Stimulated activated CD4-positive, alpha-beta T cell treated with anti-CD3 and anti-CD28 coated beads, Interleukin-1b, Interleukin-23, amount 100 ng/mL, for 1 hour (primary cell): ENCODE measurements at places on chromosomes 6 and 20.

DNA sequence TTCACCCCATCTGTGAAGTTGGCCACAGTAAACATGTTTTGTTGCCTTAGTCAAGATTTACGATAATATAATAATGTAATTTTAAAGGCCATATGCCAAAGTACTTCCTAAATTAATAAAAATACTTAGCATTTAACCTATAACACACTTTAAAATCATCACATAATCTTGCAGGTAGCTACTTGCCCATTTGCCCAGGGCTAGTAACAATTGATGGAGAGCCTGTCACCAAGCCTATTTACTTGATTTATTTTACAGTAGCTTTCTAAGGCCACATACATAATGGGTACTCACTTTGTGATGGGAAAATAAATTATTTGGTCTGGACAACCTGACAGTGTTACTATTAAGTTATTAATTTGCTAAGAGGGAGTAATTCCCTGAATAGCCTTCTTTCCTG is 14.5 kb downstream of the BTBD9 start:
- no peak for DNase-seq

DNA sequence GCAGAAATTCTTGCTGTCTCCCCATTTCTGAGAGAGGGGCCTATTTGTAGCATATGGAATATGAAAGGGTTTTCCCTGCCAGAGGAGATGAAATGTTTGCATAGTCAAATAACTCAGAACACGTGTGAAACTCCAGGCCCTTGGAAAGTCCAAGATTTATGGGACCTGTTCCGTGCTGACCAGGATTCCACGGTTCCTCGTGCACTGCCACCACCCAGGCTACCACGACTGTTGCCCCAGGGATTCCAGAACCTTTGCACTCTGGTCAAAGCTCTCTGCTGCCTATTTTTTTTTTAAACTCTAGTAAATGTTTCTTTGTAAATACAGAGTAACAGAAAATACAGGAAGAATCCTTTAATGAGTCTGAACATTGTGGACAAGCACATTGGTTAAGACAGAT is 35.0 kb downstream of the MYLK4 start:
- DNase-seq, result no peak

DNA sequence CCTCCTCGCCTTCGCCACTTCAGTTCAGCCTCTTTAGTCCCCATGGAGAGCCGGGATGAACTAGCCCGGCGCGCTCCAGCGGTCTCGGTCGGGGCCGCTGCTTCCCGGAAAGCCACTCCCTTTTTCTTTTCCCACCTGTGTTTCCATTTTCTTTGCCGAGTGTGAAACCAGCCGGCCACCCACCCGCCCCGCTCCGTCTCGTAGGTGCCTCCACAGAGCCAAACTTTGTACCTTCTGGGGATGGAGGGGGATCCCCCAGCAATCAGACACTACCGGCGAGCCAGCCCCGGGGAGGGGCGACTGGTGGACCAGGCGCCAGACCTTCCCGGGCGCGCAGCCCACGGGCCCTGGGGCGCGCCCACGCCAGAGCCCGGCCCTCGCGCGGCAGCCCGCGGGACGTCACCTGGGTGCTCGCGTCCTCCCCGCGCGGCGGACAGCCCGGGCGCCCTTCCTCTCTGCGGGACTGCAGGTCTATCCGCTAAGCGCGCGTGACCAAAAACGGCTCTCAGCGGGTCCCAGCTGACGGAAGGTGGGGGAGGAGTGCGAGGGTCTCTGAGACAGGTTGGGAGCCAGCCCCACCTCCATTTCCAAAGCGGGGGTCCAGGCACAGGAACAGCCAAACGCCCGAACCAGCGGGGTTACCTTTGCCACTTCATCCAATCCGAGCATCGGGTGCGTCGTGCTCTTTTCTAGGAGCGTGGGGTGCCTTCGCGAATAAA is at the start of gene MCHR2:
MCHR2 (minus strand) TSS at position 691 of the 719 bp plus-strand sequence. CDS start 38,076 bp downstream, outside the sequence.
- DNase-seq, result no peak

GRCh38 chr20:61806995-61807394 is 258.7 kb downstream of the TAF4 start:
- DNase-seq, result no peak

GRCh38 chr6:159693128-159693893 is at the start of gene SOD2:
SOD2 (minus strand) TSS chr6:159693241; CDS start chr6:159693167, 74 bp downstream.
- peak; percentile 60 for DNase-seq

DNA sequence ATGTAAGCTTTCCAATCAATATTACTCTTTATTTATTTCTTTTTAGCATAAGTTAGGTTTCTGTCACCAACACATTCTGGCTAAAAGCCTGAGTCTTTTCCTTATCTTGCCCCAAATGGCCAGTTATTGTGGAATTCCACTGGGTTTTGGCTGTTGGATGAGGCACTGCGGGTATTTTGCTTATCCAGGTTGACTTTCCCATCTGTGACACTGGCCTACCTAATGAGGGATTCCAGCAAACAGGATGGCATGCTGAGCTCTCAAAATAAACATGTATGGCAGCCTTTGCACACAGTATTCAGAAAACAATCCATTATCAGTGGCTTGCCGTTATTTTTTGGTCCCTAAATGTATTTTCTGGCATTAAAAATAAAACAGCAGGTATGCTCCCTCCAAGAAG is 6.5 kb upstream of the RALGAPB start:
- DNase-seq, result no peak

- no peak for DNase-seq
Measured at GRCh38 chr6:38307740-38308139, 332.0 kb downstream of the BTBD9 start.

DNA sequence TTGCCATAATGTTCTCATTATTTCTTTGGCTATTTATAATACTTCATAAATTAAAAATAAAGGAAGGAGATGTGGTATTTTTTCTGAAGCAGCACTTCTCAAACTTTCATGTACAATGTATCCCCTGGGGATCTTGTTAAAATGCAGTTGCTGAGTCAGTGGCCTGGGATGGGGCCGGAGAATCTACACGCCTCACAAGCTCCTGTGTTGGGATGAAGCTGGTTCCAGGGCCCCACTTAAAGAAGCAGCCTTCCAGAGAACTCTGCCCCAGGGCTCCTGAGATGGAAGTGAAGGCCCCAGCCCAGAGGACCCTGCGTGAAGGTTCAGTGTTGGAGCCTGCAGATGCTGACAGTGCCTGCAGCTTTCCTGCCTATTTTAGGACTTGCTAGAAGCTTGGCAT is 40.1 kb upstream of the SLC23A2 start:
- DNase-seq, result no peak

DNA sequence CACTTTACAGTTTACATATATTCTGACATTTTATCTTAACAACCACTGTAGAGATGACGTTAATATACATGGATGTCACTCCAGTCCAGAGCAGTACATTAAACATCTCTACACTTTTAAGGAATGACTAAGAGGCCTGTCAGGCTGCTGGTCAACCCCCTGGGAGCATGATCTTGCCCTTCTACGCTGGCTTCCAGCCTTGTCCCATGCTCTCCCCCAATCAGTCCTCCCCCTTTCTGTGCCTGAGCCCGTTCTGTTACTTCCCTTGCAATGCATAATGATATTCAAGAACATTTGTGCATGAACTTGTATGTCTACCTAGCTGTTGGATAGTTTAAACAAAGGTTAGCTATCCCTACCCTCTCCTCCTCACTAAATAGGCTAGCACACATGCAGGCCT is 40.5 kb upstream of the PLCB4 start:
- DNase-seq, result no peak

GRCh38 chr20:17497821-17498580 is 33.2 kb downstream of the BFSP1 start:
- no peak for DNase-seq

GRCh38 chr6:161406646-161407045 is 132.8 kb upstream of the AGPAT4 start:
- no peak for DNase-seq

DNA sequence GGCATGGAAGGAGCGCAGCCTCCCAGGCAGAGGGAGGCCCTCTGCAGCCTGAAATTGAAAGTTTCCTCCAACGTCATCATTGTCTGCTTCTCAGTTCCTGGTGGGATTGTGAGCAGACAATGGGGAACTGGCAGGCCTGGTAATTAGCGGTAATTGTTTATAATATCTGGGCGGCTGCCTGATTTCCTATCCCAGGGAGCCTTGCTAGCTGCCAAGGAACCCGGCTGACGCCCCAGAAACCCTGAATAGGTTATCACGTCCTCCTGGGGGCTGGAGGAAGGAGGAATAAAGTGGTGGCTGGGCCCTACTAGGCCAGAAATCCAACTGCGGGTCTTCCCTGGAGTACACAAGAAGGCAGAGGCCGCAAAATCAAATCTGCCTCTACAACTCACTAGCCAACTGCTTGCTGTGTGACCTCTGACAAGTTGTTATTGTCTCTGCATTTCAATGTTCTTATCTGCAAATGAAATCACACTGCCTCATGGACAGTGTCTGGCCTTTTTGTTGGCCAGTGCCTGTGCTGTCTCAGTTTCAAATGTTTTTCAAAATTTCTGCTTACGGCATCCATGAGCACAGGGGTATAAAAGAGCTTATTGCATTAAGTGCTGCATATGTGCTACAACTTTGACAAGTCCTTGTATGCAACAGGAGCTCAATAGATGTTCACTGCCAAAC is 16.9 kb downstream of the KCNK15 start:
- DNase-seq, result no peak

DNA sequence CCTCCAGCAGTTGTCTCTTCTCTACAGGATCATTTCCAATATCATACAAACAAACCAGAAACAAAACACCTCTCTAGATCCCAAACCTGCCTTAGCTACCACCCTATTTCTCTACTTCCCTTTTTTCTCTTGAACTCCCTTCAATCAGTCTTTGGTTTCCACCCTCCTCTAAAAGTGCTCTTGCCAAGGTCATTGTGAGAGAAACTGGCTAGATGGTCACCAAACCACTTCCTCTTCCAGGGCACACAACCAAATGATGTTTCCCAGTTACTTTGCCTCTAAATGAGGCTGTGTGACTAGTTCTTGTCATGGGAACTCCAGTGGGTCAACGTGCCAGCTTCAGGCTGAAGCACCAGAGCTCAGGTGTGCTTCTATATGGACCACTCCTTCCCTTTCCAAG is 85.8 kb upstream of the ARMC2 start:
- no peak for DNase-seq

- DNase-seq, result no peak
Measured at GRCh38 chr6:106060167-106060566, 26.0 kb upstream of the PRDM1 start.

DNA sequence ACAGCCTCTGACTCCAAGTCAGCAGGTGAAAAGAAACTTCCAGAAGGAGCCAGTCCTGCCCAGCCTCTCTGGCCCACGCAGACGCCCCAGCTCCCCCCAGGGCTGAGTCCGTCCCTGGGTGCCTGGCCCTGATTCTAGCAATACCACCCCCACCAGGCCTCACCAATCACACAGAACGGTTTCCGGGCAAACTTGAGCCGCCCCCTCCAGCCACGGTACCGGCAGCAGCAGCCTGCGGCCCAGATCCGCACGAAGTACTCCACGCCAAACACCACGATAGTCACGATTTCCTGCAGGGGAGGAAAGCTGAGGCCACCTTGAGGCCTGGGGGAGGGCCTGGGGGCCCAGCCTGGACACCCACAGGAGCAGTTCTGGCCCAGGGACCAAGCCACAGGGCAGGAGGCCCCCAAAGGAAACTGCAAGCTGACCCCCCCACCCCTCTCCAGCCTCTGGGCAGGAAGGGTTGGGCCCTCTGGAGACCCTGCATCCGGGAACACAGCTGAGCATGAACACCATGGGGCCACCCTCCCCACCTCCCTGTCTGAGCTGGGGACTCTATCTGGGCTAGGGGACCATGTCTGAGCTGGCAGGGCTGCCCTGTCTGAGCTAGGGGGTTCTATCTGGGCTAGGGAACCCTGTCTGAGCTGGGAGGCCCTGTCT is 27.2 kb downstream of the KCNQ2 start:
- no peak for DNase-seq

DNA sequence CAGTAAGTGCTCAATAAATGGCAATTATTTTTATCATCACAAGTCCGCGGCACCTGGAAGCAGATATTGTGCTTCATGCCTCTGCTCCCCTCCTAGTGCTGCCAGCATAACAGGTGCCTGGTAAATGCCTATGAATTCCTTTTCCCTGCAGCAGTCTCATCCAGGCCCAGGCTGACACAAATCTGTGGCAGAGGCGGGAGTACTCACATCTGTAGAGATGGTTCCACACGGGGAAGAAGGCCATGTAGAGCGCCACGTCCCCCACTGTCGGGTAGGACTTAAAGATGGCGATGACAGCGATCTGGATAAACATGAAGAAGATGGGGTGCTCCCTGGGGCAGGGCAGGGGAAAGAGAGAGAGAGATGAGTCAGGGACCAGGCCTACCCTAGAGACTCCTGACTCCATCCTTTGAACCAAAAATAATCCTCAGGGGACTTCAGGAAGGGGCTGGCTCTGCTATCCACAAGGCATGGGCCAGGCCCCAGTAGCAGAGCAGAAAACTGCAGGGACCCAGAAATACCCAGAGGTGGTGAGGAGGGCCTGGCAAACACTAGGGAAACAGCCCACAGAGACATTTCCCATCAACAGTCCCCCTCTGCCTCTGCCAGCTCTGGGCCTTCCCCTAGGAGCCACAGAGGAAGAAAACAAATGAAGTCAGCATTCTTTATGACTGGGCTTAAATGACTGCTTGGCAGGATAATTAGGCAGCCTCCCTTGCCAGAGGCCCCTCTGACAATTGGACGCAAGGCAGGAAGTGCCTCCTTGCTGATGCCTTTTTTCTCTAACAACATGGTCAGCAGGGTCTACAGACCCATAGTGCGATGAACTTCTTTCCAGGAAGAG is 23.0 kb downstream of the MAP1LC3A start:
- no peak for DNase-seq

GRCh38 chr6:81708113-81708699 is 44.3 kb downstream of the TENT5A start:
- DNase-seq, result no peak

DNA sequence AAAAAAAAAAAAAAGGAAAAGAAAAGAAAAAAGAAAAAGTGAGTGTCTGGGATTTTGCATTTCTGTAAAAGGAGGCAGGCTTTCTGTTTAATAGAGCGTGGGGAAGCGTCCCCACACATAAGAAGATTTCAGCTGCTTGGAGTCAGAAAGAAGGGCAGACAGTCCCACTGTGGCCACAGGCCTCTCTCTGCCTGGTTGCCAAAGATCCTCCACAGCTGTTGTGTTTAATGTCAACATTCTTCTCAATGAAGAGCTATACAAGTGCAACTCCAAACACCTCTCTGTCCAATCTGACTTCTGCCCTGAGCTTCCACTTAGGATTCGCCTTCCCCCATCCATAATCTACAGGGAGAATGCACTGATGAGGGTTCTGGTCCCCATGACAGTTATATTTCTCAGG is 64.3 kb upstream of the MLN start:
- no peak for DNase-seq

- DNase-seq, result no peak
Measured at GRCh38 chr20:11457488-11457887, 460.2 kb upstream of the BTBD3 start.

- DNase-seq, result no peak
Measured at GRCh38 chr20:32625996-32626395, 40.9 kb upstream of the NOL4L start.

GRCh38 chr6:75084872-75085381 is 120.9 kb downstream of the COL12A1 start:
- DNase-seq, result no peak

GRCh38 chr20:59933849-59934585 is 580 bp upstream of the SYCP2 start:
- DNase-seq, result no peak

GRCh38 chr20:22691369-22692118 is 107.2 kb upstream of the FOXA2 start:
- no peak for DNase-seq
